SW 1271 (cell line): ENCODE measurements at places on chromosomes 2 and 18.

DNA sequence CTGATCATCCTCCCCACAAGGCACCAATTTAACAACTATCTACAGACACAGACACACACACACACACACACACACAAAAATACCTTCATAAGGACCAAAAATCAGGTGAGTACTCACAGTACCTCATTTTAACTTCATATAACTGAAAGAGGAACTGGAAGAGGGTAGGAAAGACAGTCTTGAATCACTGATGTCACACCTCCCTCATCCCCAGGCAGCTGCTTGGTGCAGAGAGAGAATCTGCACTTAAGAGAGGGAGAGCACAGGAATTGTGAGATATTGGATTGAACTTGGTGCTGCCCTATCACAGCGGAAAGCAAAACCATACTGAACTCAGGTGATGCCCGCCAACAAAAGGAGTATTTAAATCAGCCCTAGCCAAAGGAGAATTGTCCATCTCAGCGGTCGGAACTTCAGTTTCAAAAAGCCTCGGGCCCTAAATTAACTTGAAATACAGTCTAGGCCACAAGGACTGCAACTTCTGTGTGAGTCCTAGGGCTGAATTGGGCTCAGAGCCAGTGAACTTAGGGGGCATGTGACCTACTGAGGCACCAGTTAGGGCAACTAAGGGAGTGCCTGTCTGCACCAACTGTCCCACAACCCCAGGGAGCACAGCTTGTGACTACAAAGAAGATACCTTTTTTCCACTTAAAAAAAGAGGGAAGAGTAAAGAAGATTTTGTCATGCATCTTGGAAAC lies 211.1 kb downstream of the LRATD1 start:
- DNase-seq: no peak

GRCh38 chr2:198452327-198452726 lies 647.9 kb downstream of the PLCL1 start:
- DNase-seq: no peak

DNA sequence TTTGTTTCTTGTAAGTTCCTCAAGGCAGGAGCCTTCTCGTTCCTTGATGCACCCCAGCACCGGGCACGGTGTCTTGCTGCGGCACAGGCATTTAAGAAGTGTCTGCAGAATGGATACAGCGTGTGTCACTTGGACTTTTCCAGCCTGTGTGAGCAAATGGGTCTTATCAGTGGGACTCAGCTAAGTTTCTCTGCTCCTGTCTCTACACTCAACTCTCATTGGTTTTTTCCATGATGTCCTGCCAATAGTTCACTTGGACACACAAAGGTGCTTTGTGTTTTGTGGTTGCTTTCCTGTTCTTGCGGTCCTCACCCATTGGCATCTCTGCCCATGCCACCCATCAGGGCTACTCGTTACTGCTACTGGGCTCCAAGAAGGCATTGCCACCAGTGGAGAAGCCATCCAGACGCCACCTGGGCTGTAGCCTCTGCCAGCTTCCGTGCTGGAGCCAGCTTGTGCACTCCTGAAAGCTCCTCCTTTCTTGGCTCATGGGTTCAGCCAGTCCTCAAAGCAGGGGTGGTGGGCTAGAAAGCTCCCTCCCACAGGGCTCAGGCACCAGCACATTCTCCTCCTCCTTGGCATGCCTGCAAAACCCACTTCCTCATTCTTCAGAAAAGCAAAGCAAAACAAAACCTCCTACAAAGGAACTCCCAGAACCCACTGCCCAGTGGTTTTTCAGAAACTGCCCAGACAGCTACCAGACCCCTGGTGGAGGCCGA lies 41.4 kb downstream of the IL1R2 start:
- no peak for DNase-seq

DNA sequence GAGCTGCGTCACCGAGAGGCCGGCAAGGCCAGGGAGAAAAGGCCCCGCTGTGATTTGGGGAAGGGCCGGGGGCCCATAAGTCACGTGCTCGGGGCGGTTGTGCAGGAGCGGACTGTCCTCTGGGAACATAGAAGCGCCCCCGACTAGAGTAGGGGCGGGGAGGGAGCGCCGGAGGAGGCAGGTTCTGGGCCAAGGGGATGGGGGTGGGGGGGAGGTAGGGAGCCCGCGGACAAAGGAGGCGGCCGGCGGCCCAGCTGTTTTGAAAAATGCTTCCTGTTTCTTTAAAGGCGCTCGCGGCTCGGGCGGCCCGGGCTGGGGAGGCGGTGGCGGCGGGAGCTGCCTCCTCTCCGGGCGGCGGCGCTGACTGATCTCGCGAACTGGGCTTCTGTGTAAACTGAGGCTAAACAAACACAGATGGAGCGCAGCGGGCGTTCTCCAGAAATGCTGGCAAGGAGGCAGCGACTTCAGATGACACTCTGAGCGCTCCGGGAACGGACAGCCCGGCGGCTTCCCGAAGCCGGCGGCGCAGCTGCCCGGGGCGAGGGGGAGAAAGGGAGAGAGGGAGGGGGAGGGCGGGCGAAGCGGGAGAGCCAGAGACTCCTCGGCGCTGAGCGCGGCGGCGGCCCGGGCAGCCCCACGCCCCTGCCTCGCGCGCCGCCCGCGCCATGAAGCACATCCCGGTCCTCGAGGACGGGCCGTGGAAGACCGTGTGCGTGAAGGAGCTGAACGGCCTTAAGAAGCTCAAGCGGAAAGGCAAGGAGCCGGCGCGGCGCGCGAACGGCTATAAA lies at the start of gene ATOH8:
TSS of gene ATOH8 (plus strand) at position 467 of the 788 bp plus-strand sequence. CDS start at position 666, 199 bp downstream.
- DNase-seq: peak; percentile 18

DNA sequence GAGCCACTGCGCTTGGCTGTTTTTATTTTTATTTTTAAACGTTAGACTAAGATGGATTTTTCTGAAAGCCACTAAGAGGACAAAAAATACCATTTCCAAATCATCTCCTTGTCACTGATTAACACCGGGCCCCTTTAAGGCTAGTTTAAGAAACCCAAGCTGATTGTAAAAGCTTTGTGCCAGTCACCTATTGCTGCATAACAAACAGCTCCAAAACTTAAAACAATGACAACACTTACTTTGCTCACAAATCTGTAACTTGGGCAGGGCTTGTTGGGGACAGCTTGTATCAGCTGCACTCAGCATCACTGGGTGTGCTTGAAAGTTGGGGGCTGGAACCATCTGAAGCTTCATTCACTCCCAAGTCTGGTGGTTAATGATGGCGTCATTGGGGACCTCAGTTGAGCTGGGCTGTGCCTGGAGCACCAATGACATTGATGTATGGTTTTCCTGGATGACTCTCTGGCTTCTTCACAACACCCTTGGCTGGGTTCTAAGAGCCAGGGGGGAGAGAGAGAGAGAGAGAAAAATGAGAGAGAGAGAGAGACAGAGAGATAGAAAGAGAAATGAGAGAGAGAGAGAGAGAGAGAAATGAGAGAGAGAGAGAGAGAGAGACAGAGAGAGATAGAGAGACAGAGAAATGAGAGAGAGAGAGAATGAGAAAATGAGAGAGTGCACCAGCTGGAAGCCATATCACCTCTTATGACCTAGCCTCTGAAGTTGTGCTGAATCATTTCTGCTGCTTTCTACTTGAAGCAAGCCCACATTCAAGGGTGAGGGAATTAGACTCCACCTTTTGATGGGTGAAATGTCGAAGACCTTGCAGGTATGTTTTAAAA lies 26.0 kb upstream of the ATG16L1 start:
- no peak for DNase-seq

GRCh38 chr2:15979051-15979758 lies 38.9 kb downstream of the MYCN start:
- DNase-seq: no peak

DNA sequence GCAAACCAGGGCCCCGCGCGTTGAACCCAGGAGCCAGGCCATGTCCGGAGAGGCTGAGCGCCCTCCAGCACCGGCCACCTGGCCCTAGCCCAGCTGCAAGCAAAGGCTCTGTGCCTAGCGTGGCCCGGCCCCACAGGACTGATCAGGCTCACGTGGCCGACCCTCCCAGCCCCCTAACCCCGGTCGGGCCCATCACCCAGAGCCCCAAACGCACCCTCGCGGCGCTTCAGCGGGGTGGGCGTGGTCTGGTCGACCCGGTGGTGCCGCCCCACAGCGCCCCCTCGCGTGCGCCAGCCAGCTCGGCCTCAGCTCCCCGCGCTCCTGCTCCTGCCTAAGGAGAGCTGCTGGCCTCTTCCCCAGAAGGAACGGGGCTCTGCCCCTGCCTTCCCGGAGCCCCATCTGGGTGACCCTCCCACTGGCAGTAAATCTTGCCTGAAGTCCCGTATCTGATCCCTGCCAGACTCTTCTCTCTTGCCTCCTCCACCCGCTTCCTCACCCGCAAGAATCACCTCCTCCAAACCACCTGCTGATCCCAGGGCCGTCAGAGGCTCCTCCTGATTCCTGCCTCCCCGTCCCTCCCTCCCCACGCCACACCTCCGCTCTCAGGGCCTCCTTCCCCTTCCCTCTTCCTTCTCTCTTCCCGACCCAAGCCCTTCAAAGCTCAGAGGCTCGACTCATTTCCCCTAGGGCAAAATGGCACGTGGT lies 12.3 kb upstream of the TEX51 start:
- DNase-seq: peak; percentile 23

DNA sequence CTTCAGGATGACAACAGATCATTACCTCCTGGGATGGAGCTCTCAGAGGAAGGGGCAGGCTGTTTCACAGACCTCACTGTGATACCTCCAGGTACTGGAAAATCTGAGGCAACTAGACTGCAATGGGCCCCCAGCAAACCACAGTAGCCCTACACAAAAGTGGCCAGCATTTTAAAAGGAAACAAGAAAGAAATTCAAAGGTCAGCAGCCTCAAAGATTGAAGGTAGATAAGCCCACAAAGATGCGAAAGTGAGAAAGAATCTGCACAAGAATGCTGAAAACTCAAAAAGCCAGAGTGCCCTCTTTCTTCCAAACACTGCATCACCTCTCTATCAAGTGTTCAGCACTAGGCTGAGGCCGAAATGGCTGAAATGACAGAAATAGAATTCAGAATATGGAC lies 499.5 kb upstream of the CHAC2 start:
- DNase-seq: no peak

- DNase-seq: peak; percentile 84
Observed at GRCh38 chr2:236180831-236181453, 12.8 kb upstream of the GBX2 start.

GRCh38 chr2:10297959-10298531 lies 4.7 kb upstream of the HPCAL1 start:
- peak; percentile 83 for DNase-seq

DNA sequence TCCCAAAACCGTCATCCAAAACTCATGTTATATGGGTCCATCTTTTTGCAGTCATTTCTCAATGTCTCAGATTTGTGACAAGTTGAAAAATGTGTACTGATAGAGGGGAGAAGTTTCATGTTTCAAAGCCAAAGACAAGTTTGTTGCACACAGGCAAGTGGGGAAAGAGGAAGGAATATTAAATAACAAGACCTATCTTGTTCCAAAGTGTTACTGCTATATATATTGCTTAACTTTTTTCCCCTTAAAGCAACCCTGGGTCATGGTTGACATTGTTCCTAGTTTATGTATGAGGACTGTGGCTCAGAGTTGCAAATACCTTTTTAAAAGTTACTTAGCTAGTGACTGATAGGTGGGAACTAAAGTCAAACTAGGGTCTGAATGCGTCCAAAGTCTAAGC lies 1.7 kb downstream of the ITGA4 start:
- no peak for DNase-seq

DNA sequence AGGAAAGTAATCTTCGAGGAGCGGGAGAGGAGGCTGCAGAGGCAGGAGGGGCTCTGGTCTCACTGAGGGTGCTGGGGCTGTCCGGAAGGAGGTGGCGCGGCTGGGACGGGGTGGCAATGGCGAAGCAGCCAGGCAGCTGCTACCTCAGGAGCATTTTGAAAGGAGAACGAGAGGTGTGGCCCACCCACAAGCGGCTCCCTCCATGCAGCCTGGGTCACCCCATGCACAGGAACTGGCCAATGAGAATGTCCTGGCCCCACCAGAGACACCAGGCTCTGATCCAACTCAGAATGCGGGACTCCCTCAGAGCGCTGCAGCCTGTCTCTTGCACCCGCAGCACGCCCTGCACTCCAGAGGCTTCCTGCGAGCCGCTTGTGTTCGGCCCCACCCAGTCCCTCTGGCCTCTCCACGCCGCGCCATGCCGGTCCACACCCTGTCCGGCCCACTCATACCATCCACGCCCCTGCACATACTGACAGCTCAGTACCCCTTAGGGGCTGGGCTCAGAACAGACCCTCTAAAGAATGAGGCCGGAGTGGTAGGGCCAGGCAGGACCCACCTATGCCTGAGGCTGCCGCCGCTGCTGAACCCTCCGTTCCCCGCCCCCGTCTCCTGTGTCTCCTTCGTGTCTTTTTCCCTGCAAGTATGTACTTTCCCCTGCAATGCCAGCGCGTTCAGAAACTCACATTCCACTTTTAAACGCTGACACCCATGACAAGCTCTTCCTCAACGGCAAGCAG lies 6.4 kb upstream of the BOK start:
- no peak for DNase-seq

- DNase-seq: no peak
Observed at GRCh38 chr2:174035117-174035635, 70.0 kb upstream of the SP3 start.

GRCh38 chr18:10543277-10543676 lies 17.4 kb downstream of the NAPG start:
- no peak for DNase-seq

DNA sequence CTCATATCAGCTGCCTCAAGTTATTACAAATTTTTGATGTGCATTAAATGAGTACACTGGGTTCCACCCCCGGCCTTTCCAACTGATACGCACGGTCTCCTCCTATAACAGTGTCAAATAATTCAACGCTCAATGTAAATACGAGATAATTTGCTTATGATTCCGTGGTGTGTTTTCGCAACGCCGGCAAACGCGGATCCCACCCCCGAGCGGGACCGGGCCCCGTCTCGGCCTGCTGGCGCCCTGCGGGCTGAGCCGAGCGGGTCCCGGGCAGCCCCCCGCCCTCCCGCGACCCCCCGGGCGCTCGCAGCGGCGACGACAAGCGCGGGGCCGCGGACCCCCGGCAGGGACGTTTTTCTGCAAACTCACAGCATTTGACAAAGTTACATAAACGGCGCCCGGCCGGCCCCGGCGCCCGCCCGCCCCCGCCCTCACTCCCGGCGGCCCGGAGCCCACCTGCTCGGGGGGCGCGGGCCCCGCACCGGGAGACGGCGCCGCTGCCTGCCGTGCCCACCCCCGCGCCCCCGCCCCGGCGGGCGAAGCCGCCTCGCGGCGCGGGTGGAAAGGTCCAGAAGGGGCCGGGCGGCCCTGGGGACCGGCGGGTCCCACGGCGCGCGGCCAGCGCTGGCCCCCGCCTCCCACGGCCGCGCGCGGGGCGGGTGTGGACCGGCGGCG lies 762 bp downstream of the HDAC4 start:
- no peak for DNase-seq

DNA sequence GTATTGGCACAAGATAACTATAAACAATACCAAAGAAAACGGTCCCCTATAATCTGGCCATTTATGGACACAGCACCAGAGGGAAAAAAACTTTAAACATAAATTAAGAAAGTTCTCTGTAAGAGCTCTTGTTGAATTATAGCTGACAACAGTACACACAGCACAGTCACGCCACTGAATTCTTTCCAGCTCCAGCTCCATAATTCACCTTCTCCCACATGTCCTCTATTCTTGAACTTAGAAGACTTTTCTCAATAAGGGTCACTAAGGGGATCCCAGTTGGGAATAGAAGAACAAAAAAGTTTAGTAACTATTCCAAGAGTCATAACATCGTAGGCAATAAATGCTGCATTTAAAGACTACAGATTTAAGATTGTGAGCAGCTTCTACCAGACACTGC lies 124.6 kb upstream of the CYP1B1 start:
- DNase-seq: no peak
